ENCODE measurements at places on chromosomes 5 and 9. TPM values are rescaled to one million over a fixed set of nuclear protein-coding genes. Genes with fewer than 3 reads are reported as not detected.

DNA sequence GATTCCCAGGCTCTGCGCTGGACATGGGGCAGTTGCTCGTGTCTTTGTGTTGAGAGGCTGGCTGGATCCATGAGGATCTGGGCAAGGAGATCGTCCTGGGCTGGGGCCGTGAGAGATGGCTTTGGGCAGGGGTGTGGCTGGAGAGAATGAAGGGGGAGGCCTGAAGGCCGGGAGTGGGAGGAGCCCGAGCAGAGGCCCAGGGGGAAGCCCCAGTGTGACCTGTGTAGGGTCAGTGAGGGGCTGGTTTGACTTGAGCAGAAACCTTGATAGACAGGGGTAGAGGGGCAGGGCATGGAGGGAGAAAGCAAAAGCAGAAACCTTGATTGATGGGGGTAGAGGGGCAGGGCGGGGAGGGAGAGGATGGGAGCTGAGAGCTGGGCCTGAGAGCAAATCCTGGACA is 54.4 kb upstream of the ASS1 start:
- no peak for ATAC-seq

- no peak for ATAC-seq
These were observed 58.6 kb downstream of the PRKACG start for GRCh38 chr9:68955330-68955729.

DNA sequence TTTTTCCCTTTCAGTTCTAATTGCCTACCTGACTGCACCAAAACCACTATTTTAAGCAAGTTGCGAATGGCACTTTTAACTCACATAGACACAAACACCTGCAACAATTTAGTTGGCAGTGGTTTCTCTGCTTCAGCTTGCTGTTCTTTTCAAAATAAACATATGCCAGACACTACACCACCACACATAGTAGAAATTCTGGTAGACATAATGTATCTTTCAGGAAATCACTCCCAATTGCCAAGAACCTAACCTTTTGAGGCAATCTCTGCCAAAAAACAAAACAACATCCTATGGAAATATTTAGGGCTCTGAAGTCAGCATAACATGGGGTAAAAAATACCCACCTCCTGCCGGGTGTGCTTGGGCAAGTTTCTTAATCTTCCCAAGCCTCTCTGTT is 27.7 kb downstream of the GLIS3 start:
- no peak for ATAC-seq

ARSI gene
- 8.3 TPM for total RNA-seq

DNA sequence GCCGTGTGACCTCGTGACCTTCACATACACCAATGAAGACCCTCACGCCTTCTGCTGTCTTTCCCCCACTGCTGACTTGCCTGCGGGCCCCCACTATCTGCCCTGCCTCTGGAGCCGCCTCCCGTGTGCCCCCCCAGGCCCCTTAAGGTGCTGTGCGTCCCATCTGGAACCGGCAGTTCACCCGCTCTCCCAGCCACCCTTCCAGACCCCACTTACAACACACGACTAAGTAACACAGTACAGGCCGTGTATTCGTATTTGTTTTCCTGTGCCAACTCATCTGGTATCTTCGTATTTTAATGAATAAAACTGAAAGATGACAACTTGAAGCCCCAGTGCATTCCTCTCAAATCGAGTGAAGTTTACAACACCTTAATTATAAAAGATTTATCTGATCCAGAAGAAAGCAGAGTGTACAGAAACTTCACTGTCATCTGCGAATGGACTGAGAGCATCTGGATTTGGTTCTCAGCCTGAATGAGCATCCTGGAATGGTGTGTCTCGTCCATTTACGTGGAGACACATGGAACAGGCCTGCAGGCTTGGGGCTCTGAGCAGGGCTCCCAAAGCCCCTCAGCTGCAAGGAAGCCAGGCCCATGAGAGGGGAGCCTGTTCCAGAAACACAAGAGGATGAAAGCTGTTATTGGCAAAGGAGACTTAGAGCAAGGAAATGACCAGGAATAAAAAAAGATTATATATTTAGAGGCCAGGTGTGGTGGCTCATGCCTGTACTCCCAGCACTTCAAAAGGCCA is 21.9 kb upstream of the TERT start:
- no peak for ATAC-seq

GRCh38 chr5:10262121-10262774 is 12.2 kb downstream of the CCT5 start:
- ATAC-seq: no peak

DNA sequence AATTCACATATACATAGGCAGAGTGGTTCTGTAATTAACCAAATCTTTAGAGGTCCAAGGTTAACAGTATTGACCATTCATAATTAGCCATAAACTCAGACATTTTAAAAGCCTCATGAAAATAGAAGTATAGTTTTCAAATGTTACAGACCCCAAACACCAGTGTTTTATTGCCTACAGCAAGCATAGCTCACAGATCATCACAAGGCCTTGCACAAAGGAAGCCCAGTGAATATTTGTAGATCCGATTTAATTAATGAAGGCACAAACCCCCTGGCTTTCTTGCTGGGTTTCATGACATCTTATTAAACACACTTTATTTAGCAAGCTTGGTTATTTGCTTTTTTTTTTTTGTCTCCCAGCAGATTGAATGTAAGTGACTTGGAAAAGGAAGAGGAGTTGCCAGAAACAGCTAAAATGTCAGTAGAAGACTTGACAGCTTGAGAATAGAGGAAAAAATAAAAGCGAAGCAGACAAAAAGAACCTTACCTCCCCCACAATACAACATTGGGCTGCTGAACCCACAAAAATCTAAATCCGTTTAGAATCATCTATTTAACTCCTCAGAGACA is 283.9 kb upstream of the TNC start:
- no peak for ATAC-seq

RANBP17 gene
- total RNA-seq: 13.5 TPM

- no peak for ATAC-seq
These were observed 3.4 kb downstream of the EPB41L4B start for GRCh38 chr9:109317311-109317978.

DNA sequence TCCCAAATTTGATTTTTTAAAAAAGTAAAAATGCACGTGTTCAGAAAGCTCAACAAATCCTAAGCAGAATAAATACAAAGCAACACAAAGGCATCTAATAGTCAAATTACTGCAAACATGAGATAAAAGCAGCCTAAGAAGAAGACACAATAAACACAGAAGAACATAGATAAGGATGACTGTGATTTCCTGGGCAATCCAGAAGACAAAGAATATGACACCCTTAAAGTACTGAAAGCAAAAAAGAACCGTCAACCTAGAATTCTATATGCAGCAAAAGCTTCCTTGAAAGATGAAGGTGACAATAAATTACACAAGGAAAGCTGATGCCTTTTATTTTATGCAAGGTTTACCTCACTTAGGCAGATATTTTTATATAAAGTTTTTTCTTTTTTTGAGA is 58.2 kb downstream of the NACC2 start:
- ATAC-seq: no peak

LIFR gene
- total RNA-seq: 105 TPM

Data from gastroesophageal sphincter (tissue), 4 donors.